ENCODE measurements at places on chromosomes 5 and 9.

- DNase-seq, result no peak
Measured at GRCh38 chr5:105836268-105836667, 1834.5 kb downstream of the EFNA5 start.

GRCh38 chr9:31084350-31084749, 1300.1 kb upstream of the ACO1 start:
- DNase-seq, result no peak

DNA sequence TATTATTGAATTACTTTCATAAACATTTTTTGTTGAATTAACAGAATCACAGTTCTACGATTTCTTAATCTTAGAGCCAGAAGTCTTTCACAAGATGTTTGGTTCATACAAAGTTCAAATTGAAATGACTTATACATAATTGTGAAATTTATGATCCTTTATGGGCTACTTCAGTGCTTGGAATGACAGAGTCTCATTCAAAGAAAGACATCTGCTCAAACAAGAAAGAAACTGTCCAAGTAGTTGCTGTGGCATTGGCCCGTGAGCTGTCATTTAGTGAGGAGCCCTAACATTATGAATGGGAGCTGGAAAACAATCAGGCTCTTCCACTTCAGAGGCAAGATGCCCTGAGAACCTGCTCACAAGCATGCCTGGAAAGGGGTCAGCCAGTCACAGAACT, 63.4 kb downstream of the AUH start:
- DNase-seq, result no peak

DNA sequence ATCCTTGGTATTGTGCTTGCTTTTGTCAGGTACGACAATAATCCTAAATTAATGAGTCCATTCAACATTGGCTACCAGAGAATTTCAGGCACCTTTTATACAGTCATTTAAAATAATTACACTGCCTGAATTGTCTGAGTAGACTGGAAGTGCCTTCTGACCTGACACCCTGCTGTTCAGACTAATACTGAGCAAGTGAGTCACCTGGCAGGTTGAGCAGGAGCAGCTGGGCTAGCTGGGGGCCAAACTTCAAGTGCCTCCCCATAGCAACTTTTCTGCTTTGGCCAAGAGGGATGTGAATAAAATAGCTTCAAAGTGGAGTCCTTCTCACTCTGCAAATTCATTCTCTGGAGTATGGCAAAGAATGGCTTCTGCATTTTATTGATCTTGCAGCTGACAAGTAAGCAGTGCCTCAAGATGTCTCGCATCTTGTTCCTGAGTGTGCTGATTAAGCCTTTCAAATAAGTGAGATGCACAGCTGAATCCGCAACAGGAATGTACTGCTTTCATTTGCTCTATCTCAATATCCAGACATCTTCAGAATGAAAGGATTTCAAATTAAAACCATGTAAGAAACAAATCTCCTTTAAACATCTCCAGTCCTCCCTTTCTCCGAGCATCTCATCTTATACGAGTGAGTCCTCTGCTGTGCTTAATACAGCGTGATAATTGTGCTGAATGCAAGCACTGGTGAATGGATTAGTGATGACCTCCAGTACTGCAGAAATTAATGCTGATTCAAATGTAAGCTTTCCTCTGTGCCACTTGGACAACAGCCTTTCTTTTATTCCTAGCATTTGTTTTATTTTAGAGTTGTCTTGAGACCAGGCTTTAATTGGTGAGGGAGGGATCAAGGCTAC, 271.2 kb downstream of the EDIL3 start:
- DNase-seq, result no peak

Data from kidney epithelial cell (primary cell).